ENCODE measurements at places on chromosomes 1 and 21. TPM values are rescaled to one million over a fixed set of nuclear protein-coding genes. Genes with fewer than 3 reads are reported as not detected.
A peak's percentile ranks its signal among the peaks of the same experiment; 100 is the strongest.

DNA sequence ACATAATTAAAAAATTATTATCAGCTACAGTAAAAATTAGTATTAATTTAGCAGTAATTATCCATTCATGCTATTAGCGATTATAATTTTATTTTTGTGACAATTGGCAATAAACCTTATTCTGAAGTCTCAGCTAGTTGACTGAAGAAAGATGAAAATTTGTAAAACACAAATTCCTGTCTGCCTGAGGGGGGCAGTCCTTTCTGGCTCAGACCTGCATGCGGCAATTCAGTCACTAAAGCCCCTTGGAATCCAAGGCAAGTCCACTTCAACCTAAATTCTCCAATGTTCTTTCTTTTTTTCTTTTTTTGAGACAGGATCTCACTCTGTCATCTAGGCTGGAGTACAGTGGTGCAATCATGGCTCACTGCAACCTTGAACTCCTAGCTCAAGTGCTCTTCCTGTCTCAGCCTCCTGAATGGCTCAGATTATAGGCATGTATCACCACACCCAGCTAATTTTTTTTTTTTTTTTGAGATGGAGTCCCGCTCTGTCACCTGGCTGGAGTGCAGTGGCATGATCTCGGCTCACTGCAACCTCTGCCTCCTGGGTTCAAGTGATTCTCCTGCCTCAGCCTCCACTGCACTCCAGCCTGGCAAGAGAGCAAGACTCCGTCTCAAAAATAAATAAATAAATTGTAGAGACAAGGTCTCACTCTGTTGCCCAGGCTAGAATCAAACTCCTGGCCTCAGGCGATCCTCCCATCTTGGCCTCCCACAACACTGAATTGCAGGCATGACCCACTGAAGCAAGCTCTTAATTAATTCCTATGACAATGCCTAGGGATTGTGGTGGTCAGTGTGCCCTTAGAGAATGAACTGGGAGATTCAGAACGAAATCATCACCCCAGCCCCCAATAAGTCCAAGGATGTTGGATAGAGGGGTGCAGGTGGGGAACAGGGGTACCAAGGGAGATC, 24.2 kb upstream of the ITPKB start:
- no peaks in the 10 kb centered on the region for H3K4me1 ChIP-seq
- no peak for DNase-seq
- no peak overlapping the region for H3K27ac ChIP-seq
- no peaks in the 10 kb centered on the region for H3K27me3 ChIP-seq
- H3K4me3 ChIP-seq: no peak overlapping the region
- H3K36me3 ChIP-seq: no peaks in the 10 kb centered on the region

DNA sequence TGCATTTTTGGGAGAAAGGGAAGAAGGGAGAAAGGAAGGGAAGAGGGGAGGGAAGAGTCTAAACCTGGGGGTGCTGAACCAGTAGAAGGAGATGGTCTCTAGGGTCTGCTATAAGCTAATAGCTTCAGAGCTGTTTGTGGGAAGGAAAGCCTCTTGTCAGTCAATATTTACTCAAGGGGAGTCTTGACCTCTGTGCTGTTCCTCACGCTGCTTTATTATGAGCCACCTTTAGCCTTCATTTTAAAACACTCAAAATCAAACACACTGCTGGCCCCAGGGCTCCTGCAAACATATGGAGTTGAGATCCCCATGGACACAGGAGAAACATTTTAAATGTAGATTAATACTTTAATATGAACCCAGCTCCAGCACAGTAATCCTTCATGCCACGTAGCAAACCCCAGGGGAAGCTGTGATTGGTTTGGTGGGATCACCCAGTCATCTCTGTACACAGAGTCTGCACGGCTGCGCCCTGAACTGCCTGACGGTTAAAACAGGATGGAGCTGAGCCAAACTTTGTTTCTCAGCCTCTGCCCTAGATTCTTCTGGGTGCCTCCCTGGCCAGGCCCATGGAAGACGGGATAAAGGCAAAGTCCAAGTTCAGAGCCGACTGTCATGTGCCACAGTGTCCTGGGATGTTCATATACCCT, 40.2 kb upstream of the VWA5B1 start:
- DNase-seq: peak; percentile 88
- peak overlapping the region; percentile 84 for H3K27ac ChIP-seq
- no peaks in the 10 kb centered on the region for H3K36me3 ChIP-seq
- H3K27me3 ChIP-seq: no peaks in the 10 kb centered on the region

- H3K36me3 ChIP-seq: no peaks in the 10 kb centered on the region
- no peak for DNase-seq
- no peak within 1 kb of the TSS for H3K27ac ChIP-seq
- peaks cover 7% of the 10 kb centered on the region for H3K4me1 ChIP-seq
- no peaks in the 10 kb centered on the region for H3K27me3 ChIP-seq
Observed at GRCh38 chr1:155033524-155033923, at the start of the genes DCST1 and DCST2. Gene DCST1 (plus strand): TSS chr1:155033824. CDS start chr1:155034037, 213 bp downstream. Gene DCST2 (minus strand): TSS chr1:155033781. CDS start chr1:155033701, 80 bp downstream.

DNA sequence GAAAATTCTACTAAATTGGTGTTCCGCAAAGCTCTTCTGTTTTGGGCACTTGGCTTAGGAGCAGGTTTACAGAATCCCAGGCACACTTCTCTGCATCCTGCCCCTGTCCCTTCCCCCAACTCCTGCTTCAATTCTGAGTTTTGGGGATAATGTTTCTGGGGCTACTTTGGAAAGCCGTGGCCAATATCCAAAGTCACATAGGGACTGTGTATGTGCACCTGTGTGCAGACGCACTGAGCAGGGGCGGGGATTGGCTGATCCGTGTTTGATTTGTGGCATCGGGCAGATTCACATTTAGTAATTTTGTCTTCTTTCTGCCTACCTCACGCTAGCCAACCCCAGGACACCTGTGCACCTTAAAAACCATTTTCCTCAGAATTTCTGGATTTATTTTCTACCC, 491.9 kb downstream of the SIPA1L2 start:
- H3K27me3 ChIP-seq: no peaks in the 10 kb centered on the region
- no peaks in the 10 kb centered on the region for H3K4me1 ChIP-seq
- H3K4me3 ChIP-seq: no peak overlapping the region
- no peaks in the 10 kb centered on the region for H3K36me3 ChIP-seq
- no peak overlapping the region for H3K27ac ChIP-seq
- DNase-seq: no peak

DNA sequence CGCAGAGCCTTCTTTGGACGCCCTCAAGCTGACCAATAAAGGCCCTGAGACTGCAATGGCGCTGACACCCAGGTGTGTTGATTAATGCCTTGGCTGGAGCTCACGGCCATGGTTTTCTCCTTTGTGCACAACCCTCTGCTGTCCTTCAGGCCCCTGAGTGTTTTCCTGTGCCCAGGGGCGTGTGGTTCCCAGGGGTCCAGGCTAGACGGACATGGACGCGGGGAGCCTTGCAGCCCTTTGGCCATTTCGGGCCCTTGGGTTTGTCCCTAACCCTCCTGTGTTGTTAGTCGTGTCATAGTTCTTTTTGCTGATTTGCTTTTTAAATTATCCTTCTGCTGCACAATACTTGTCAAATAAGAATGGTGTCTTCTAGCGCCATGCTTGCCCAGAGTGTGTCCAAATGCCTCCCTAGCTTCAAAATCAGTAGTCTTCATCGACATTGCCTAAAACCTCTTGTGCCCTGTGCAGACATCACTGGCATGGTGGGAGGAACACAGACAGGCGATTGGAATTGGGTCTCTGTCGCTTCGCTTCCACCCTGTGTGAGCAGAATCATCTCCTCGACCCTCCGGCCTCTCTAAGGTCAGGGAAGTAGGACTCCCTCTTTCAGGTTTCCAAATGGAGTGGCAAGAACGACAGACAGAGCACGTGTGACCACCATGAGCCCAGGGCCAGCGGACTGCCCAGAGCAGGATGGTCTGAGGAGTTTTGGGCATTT, 1.9 kb downstream of the KRTAP10-4 start:
- no peak overlapping the region for H3K4me3 ChIP-seq
- no peaks in the 10 kb centered on the region for H3K4me1 ChIP-seq
- no peaks in the 10 kb centered on the region for H3K27me3 ChIP-seq
- no peaks in the 10 kb centered on the region for H3K36me3 ChIP-seq
- DNase-seq: peak; percentile 34

DNA sequence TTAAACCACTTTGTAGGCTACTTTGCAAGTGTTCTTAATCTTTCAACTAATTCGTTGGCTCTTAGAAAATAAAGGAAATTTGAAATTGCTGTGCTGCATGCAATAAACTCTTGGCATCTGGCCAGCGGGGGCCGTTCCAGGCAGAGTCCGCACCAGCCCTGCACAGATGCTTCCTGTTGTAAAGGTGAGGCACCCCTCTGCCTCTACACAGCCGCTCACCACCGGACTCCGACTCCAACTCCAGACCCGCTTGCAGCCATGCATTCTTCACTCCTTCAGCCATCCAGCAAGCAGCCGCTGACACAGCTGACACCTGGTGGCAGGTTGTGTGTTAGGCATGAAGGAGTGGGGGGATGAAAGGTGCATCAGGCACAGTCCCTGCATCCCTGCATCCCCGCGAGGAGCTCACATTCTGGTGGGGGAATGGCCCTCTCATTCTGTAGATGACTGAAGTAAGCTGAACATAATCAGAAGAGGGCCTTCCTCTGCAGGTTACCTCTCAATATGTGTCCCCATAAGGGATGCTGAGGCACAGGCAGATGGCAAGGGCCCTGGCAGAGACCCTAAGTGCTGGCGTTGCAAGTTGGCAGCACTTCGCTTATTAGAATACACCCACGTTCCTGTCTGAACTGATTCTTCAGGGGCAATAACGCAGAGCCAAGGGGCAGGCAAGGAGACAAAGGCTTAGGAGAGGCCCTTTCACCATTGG, 56.8 kb downstream of the GLIS1 start:
- H3K4me3 ChIP-seq: no peak overlapping the region
- H3K4me1 ChIP-seq: peaks cover 11% of the 10 kb centered on the region
- no peaks in the 10 kb centered on the region for H3K27me3 ChIP-seq
- no peaks in the 10 kb centered on the region for H3K36me3 ChIP-seq
- peak; percentile 71 for DNase-seq
- H3K27ac ChIP-seq: no peak overlapping the region

DNA sequence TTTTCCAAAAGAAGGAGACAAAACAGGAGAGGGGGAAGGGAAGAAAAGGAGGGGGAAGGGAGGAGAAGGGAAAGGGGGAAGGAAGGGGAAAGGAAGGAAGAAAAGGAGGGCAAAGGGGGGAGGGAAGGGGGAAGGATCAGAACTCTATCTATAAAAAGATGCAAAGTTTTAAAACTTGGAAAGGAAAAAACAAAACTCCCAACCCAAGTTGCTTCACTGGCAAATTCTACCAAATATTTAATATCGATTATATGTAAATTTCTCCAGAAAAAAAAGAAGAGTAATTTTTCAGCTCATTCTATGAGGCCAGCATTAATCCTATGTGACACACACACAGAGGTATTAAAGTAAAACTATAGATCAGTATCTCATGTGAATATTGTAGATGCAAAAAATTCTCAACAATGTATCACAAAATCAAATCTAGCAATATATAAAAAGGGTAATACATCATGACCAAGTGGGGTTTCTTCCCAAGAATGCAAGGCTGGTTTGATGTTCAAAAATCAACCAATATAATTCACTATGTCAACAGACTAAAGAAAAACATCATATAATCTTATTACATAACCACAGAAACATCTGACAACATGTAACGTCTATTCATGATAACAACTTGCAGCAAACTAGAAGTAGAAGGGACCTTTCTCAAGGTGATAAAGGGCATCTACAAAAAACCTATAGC, 57.9 kb downstream of the MAN1A2 start:
- H3K27me3 ChIP-seq: no peaks in the 10 kb centered on the region
- no peak overlapping the region for H3K27ac ChIP-seq
- peaks cover 17% of the 10 kb centered on the region for H3K36me3 ChIP-seq
- DNase-seq: no peak

DNA sequence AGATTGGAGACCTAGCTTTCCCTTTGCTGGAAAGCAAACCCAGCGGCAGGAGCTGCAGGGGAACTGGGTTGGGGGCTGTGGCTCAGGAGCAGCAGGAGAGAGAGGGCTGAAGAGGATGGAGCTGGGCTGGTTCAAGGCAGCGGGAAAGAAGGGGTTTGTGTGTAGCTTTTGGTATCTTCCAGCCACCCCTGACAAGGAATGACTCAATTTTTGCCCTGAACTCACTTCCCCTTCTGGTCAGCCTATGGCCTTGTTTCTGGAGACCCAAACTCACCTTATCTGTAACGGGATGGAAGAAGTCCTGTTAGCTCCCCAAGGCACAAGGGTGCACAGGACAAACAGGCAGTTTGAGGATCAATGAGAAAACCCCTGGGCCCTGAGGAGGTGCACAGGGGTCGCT, 13.1 kb downstream of the C1orf115 start:
- H3K4me1 ChIP-seq: no peaks in the 10 kb centered on the region
- no peaks in the 10 kb centered on the region for H3K27me3 ChIP-seq
- no peak overlapping the region for H3K27ac ChIP-seq
- no peak overlapping the region for H3K4me3 ChIP-seq

DNA sequence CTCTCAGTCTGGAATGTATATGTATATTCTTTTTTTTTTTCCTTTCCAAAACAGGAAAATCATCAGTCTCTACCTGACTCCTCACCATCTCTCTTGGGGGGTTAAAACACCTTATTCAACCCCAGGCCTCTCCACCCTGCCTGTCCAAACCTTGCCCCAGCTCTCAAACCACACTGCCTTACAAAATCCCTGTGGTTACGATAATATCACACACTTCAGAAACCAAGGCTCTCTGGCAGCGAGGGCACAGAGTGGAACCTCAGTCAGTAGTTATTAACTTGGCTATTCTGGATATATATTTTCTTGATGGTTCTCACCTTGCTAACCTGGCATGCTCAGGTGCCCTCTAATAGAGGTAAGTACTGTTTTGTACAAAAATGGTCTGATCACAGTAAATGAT, 24.7 kb downstream of the KIAA0040 start:
- no peaks in the 10 kb centered on the region for H3K27me3 ChIP-seq
- no peak for DNase-seq
- H3K4me3 ChIP-seq: no peak overlapping the region
- no peaks in the 10 kb centered on the region for H3K4me1 ChIP-seq

- DNase-seq: no peak
- no peak overlapping the region for H3K27ac ChIP-seq
- no peaks in the 10 kb centered on the region for H3K4me1 ChIP-seq
- no peaks in the 10 kb centered on the region for H3K36me3 ChIP-seq
Observed at GRCh38 chr1:151175041-151175741, 590 bp downstream of the TMOD4 start.

- no peak overlapping the region for H3K27ac ChIP-seq
- no peak overlapping the region for H3K4me3 ChIP-seq
- no peaks in the 10 kb centered on the region for H3K27me3 ChIP-seq
- no peaks in the 10 kb centered on the region for H3K4me1 ChIP-seq
- DNase-seq: no peak
- H3K36me3 ChIP-seq: no peaks in the 10 kb centered on the region
Observed at GRCh38 chr1:22953057-22953739, 19.5 kb downstream of the LACTBL1 start.

GRCh38 chr21:44589586-44590305, 2.6 kb downstream of the KRTAP10-6 start:
- peak; percentile 37 for DNase-seq
- no peak overlapping the region for H3K27ac ChIP-seq
- no peaks in the 10 kb centered on the region for H3K36me3 ChIP-seq
- H3K4me1 ChIP-seq: no peaks in the 10 kb centered on the region

DNA sequence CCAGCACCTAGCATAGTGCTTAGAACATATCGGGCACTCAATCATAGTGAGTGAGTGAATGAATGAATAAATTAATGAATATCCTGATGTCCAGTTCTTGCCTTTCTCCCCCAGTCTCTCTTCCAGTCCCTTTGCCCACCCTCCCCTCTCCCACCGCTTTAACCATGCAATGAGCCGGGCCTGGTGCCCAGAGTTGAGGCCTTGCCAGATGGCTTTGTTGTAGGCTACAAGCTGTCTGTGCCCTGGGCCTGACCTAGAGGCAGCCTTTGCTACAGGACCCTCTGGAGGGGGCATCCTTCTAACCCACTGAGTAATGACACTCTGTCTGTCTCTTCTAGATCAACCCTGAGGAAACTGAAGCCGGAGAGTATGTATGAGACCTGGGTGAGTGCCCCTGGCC, 6.9 kb downstream of the CASQ1 start:
- H3K27ac ChIP-seq: no peak overlapping the region
- no peak overlapping the region for H3K4me3 ChIP-seq
- H3K36me3 ChIP-seq: no peaks in the 10 kb centered on the region
- DNase-seq: no peak
- H3K4me1 ChIP-seq: peaks cover 4% of the 10 kb centered on the region
- no peaks in the 10 kb centered on the region for H3K27me3 ChIP-seq

The CRP gene
- total RNA-seq: not detected

The SSX2IP gene
- 20.6 TPM for total RNA-seq
